ENCODE measurements at places on chromosomes 6 and 20.

- DNase-seq: no peak
Measured at GRCh38 chr6:39758905-39759605, 33.1 kb upstream of the DAAM2 start.

GRCh38 chr6:35543459-35544193 is 30.9 kb upstream of the TULP1 start:
- DNase-seq: no peak

- DNase-seq: no peak
Measured at GRCh38 chr6:148629592-148630465, 117.0 kb upstream of the UST start.

DNA sequence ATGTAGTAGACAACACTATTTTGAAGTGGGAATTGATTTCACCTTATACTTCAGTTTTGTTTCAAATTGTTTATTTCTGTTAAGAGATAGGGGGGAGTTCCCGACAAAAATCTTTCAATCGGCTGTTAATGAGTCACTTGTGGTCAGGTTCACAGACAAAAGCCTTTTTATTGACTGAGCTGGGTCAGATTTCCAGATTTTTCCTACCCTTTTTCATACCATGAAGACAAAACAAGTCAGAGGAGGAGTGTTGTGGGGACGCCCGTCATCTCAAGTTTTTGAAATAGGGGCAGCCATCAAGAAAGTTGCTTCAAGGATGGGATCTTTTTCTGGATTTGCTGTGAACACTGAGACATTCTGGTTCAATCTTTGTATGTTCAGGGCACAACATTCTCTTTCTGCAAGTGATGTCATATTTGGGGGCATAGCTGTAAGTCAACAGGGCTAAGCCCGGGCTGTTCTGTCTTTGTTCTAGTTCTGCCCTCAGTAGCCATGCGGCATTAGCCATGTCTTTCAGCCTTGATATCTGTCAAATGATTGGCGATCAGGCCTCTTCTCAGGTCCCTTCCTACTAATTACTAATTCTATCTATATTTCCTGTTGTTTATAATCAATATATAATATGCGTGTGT is 496.0 kb upstream of the MARCKS start:
- peak; percentile 91 for DNase-seq

DNA sequence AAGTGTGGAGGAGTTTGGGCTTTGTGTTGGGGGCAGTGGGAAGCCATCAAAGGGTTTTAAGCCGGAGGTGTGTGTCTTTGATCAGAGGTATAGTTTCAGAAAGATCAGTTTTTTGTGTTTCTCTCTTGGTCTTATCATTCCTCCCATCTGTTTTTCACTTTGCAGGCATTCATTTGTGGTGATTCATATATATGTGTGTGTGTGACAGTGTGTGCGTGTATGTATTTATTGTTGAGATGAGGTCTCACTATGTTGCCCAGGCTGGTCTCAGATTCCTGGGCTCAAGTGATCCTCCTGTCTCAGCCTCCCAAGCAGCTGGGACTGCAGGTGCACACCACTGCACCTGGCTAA is 11.1 kb upstream of the SERINC3 start:
- no peak for DNase-seq

- DNase-seq: no peak
Measured at GRCh38 chr6:150616586-150616985, 16.9 kb downstream of the PLEKHG1 start.

GRCh38 chr6:165660857-165661663 is 2.0 kb downstream of the PDE10A start:
- DNase-seq: no peak
